Gastroesophageal sphincter (tissue), 4 donors: ENCODE measurements at places on chromosomes 12 and 14. TPM values are rescaled to one million over a fixed set of nuclear protein-coding genes. Genes with fewer than 3 reads are reported as not detected.

TMEM117 gene
- total RNA-seq = 14.1 TPM

TTC9 gene
- total RNA-seq = 0.47 TPM

LRRC10 gene
- not detected for total RNA-seq

RAD52 gene
- 10.0 TPM for total RNA-seq

MYO1A gene
- total RNA-seq = 0.31 TPM

KLHDC1 gene
- total RNA-seq = 7.8 TPM

INSM2 gene
- 0.23 TPM for total RNA-seq

SERPINA5 gene
- total RNA-seq = 2.7 TPM

KLHL33 gene
- total RNA-seq = 0.54 TPM

DNA sequence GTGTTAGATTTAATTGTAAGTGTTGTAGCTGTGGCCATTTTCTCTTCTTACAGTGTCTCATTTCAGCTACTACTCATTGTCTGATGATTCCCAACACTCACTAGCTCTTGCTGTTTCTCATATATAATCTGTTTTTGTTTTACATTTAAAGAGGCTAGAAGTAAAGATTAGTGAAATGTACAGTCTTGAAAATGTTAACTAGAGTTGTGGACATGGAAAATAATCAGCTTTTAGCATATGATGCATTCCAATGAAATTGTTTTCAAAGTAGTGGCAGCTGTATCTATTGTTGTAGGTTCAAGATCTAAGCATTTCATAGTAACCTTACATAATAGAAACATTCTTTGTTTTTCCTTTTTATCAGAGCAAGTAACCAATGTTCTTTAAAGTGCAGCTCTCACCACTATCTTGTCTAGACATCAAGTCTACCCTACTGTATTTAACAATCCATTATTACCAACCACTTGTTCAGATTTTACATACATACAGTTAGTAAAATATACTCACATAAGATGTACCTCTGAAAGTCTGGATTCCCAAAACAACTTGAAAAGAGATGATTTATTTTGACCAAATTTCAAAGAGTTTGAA is 76.9 kb downstream of the PPHLN1 start:
- H3K36me3 ChIP-seq = peaks cover 50% of the 10 kb centered on the region
- ATAC-seq = no peak
- H3K27ac ChIP-seq = no peak overlapping the region
- H3K27me3 ChIP-seq = no peaks in the 10 kb centered on the region
- no peak overlapping the region for H3K4me3 ChIP-seq
- no peaks in the 10 kb centered on the region for H3K4me1 ChIP-seq

GRCh38 chr12:11855983-11856374 is 206.5 kb downstream of the ETV6 start:
- peaks cover 51% of the 10 kb centered on the region for H3K4me1 ChIP-seq
- no peaks in the 10 kb centered on the region for H3K36me3 ChIP-seq
- H3K27ac ChIP-seq = no peak overlapping the region
- no peaks in the 10 kb centered on the region for H3K27me3 ChIP-seq

GRCh38 chr14:105817971-105818711 is 291.8 kb downstream of the TMEM121 start:
- H3K4me3 ChIP-seq = no peak overlapping the region
- H3K27ac ChIP-seq = no peak overlapping the region
- no peak for ATAC-seq
- H3K36me3 ChIP-seq = no peaks in the 10 kb centered on the region

- H3K27me3 ChIP-seq = no peaks in the 10 kb centered on the region
- no peak overlapping the region for H3K4me3 ChIP-seq
- no peak overlapping the region for H3K27ac ChIP-seq
- no peaks in the 10 kb centered on the region for H3K4me1 ChIP-seq
- no peaks in the 10 kb centered on the region for H3K36me3 ChIP-seq
Observed at GRCh38 chr12:93080994-93081809, 152.1 kb upstream of the EEA1 start.

- H3K27me3 ChIP-seq = no peaks in the 10 kb centered on the region
- H3K27ac ChIP-seq = peak overlapping the region; percentile 99
- peak overlapping the region; percentile 95 for H3K4me3 ChIP-seq
Observed at GRCh38 chr12:118061873-118062843, 1.2 kb upstream of the WSB2 start.

GRCh38 chr12:74418573-74418972 is 119.1 kb upstream of the ATXN7L3B start:
- no peak overlapping the region for H3K27ac ChIP-seq
- H3K27me3 ChIP-seq = no peaks in the 10 kb centered on the region
- H3K4me3 ChIP-seq = no peak overlapping the region
- H3K36me3 ChIP-seq = no peaks in the 10 kb centered on the region

DNA sequence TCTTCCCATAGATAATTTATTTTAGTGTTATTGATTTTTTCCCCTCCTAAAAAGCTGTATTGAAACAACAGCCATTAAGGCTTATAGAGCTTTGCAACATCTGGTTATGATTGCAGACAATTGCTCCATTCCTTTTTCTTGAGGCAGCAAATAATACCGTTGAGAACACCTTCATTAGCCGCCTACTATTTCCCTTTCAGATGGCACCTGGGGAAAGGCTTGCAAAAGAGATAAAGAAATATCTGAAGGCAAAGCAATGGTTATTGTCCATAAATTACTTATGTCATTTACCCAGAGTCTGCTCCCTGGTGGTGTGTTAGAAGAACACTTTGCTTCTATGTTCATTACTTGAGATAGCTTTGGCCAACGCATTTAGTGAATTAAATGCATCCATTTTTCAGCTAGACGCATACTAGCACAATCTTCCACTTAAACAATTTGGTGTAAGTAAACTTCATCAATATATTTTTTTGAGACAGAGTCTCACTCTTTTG is 377.8 kb downstream of the KCNH5 start:
- H3K27me3 ChIP-seq = no peaks in the 10 kb centered on the region
- no peak for ATAC-seq
- no peaks in the 10 kb centered on the region for H3K4me1 ChIP-seq
- no peak overlapping the region for H3K27ac ChIP-seq
- H3K36me3 ChIP-seq = no peaks in the 10 kb centered on the region
- no peak overlapping the region for H3K4me3 ChIP-seq

DNA sequence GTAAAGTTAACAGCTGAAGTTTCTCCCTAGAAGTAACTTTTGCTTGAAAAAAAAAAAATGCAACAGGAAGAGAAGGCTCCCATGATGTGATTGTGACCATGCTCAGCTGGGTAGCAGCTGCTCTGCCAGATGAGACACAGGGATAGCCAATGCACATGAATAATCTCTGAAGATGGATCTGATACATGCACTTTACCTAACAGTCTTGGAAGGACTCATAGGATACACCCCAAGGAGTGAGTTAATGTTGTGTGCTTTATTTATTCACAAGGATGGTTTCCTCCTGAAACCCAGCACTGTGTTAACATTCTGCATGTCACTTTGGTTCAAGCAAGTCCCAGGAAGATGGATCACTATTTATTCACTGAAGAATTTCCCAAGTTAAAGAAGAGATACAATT is 46.5 kb downstream of the NDUFA12 start:
- no peaks in the 10 kb centered on the region for H3K27me3 ChIP-seq
- no peak overlapping the region for H3K4me3 ChIP-seq
- ATAC-seq = no peak
- H3K36me3 ChIP-seq = no peaks in the 10 kb centered on the region
- H3K4me1 ChIP-seq = no peaks in the 10 kb centered on the region

DNA sequence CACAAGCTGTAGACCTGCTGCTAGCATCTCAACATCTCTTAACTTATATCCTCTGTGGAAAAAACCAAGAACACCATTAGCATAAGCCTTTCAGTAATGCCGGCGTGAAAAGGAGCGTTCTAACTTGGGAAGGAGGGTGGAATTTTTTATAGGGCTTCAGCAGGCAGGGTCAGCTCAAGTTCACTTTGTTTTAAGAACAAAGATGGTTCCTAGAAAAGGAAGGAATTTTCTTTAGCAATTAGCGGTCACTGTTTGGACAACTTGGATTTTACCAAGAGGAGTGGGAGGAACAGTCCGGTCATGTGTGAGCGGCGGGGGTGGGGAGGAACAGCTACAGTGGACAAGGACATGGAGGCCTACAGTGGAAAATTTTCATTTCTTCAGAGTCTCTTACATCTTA is 35.9 kb downstream of the BBS10 start:
- no peak overlapping the region for H3K27ac ChIP-seq
- ATAC-seq = no peak
- H3K27me3 ChIP-seq = no peaks in the 10 kb centered on the region

DNA sequence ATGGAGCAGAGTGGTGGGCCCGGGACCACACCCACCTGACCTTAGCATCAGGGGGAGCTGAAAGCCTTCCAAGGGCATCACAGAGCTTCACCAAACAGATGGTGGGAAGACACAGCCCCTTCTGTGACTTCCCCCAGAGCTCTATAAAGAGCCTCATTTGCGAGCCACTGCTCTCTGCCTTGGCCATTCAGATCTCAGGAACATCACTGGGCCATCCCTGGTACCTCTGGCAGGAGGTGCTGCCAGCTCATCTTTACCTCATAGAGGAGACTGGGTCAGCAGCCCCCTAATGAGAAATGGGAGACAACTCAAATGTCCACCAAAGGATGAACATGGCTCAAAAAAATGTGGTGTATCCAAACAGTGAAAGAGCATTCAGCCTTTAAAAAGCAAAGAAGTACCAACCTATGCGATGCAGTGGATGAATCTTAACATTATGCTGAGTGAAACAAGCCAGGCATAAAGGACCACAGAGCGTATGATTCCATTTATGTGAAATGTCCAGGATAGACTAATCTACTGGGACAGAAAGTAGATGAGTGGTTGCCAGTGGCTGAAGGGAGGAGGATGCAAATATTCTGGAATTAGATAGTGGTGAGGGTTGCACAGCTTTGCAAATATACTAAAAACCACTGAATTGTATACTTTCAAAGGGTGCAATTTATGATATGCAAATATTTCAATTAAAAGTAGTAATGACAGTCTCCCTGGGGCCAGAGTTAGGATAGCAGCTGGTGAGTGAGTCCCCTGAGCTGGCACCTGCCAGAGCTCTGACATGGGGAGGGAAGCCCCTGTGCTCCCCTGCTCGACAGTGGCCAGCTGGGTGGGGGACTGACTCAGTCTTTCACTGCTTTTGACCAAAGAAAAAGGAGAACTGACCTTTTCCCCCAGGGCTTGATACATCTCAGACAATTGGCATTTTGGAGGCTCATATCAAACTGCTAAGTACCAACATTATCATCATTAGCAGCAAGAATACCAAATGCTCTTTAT is 116.6 kb downstream of the GCH1 start:
- no peaks in the 10 kb centered on the region for H3K4me1 ChIP-seq

DNA sequence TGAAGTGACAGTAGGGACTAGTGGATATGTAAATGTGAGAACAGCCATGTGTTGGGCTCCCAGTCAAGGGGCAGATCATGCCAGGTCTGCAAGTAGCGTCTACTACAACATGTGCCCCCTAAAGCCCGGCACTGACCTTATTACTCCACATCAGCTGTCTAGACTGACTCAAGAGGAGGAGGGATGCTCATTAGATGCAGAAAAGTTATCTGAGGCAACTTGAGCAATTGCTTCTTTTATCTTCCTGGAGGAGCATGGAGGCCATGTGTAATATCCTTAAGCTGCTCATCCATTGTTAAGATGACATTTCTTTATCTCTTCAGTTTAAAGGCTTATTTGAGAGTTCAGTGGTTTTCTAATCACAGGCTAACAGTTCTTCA is 404.7 kb upstream of the FLRT2 start:
- no peaks in the 10 kb centered on the region for H3K27me3 ChIP-seq
- no peak for ATAC-seq
- H3K36me3 ChIP-seq = no peaks in the 10 kb centered on the region
- H3K27ac ChIP-seq = no peak overlapping the region

DNA sequence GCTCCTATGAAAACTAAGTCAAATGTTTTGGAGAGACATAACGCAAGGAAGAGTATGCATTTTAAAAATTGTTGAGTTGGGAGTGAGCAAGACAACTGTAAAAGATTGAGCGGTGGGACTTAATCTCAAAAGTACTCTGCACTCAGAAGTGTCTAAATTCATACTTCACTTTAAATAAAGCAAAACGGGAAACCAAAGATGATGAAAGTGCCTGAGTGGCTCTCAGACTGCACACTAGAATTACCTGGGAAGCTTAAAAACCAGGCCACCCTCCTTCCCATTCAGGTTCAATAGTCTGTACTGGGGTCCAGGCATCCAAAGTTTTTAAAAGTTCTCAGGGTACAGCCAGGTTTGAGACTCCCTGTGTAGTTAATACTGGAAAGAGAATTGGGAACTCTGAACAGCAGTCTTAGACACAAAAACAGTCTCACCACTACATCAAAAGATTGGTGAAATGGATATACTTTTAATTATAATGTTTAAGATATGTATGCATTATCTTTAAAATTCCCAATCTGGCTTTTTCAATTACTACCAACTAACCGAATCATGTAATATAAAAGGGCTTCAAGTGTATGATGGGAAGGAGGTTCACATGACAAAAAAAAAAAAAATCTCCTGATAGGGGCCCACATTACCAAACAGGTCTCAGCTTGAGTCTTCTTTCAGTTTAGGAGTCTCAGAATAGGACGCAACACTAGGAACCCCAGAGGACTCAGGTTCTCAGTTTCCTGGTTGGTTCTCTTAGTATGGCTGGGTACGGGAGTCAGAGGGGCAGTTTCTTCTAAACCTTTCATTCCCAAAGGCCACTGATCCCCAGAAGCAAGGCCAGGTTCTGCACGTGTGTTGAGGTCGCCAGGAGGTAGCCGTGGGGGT is 1.0 kb downstream of the HOMEZ start:
- peak overlapping the region; percentile 99 for H3K27ac ChIP-seq
- H3K36me3 ChIP-seq = no peaks in the 10 kb centered on the region
- peak overlapping the region; percentile 83 for H3K4me3 ChIP-seq
- no peak for ATAC-seq

GRCh38 chr14:94621358-94622134 is 9.4 kb downstream of the SERPINA3 start:
- H3K4me1 ChIP-seq = no peaks in the 10 kb centered on the region
- ATAC-seq = no peak
- H3K27me3 ChIP-seq = peaks cover 9% of the 10 kb centered on the region
- H3K27ac ChIP-seq = no peak overlapping the region
- H3K36me3 ChIP-seq = no peaks in the 10 kb centered on the region

DNA sequence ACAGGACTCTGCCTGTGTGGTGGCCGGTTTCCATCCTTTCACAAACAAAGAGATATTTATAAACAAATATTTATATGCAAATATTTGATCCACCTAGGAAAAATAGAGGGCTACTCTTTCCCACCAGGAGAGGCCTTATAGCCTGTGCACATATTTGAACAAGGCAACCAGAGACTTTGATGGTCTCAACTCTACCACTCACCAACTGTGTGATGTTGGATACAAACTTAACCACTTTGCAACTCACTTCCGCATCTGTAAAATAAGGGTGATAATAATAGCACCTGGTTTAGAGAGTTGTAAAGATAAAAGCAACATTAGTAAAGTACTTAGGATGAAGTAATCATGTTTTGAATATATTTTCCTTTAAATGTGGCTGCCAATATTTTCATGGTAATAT is 1.5 kb upstream of the CLEC12A start:
- ATAC-seq = no peak
- no peak overlapping the region for H3K4me3 ChIP-seq
- H3K27me3 ChIP-seq = no peaks in the 10 kb centered on the region

GRCh38 chr12:64968989-64969819 is 144.8 kb downstream of the TBC1D30 start:
- H3K4me3 ChIP-seq = no peak overlapping the region
- no peak for ATAC-seq
- H3K27me3 ChIP-seq = peaks cover 13% of the 10 kb centered on the region
- H3K27ac ChIP-seq = no peak overlapping the region
- H3K4me1 ChIP-seq = no peaks in the 10 kb centered on the region
- no peaks in the 10 kb centered on the region for H3K36me3 ChIP-seq
